Omental fat pad (tissue), 4 donors: ENCODE measurements at places on chromosomes 3 and 15. TPM values are rescaled to one million over a fixed set of nuclear protein-coding genes. Genes with fewer than 3 reads are reported as not detected.

ZNF717 gene
- total RNA-seq, result 10.8 TPM

ST3GAL6 gene
- 15.9 TPM for total RNA-seq

ISG20 gene
- 22.7 TPM for total RNA-seq

MELTF gene
- total RNA-seq, result 8.3 TPM

LMAN1L gene
- total RNA-seq, result not detected

AADACL2 gene
- 2.8 TPM for total RNA-seq

GPR87 gene
- not detected for total RNA-seq

SKOR1 gene
- 0.74 TPM for total RNA-seq

CCR9 gene
- total RNA-seq, result not detected

ZBTB47 gene
- total RNA-seq, result 50.9 TPM

VIPR1 gene
- total RNA-seq, result 7.8 TPM
